AG04450 (cell line): ENCODE measurements at places on chromosomes 3 and 15.

GRCh38 chr3:55405436-55405835 is 81.7 kb downstream of the WNT5A start:
- no peak for DNase-seq

- no peak for DNase-seq
Observed at GRCh38 chr15:80779658-80780415, 667 bp downstream of the CEMIP start.

DNA sequence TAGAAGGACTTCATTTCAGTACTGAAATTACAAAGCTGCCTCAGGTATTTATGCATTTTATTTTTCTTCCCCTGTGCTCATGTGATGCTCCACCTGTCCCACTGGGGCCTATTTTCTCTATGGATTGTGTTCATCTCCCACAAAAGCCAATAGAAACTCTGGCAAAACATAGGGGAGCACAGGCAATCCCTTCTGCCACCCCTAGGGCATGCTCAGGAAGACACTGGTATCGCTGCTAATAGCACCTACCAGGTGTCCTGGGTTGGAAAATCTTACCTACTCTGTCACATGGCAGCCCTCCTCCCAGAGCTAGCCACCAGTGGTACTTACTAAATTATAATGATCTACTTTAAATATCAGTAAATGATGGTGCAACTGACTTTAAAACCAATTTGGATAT is 427.4 kb downstream of the FGF12 start:
- no peak for DNase-seq

- DNase-seq = no peak
Observed at GRCh38 chr15:85336880-85337279, 43.5 kb upstream of the AKAP13 start.

- no peak for DNase-seq
Observed at GRCh38 chr3:160649596-160649995, 27.4 kb upstream of the ARL14 start.

DNA sequence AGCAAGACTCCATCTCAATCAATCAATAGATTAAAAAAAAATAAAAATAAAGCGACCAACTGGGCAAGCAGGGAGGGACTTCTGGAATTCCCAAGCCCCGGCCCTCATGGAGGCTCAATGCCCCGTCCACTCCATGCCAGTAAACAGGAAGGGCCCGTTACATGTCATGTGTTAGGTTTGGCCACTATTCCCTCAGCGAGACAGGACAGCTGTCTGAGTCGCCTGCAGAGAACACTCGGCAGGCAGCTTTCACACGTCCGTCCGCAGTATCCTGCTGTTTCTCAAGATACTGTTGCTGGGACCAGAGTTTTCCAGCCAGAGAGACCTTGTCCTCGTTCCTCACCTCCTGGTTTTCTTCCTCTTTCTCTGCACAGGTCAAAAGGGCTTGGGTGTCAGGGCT is 18.0 kb downstream of the TMEM44 start:
- no peak for DNase-seq

DNA sequence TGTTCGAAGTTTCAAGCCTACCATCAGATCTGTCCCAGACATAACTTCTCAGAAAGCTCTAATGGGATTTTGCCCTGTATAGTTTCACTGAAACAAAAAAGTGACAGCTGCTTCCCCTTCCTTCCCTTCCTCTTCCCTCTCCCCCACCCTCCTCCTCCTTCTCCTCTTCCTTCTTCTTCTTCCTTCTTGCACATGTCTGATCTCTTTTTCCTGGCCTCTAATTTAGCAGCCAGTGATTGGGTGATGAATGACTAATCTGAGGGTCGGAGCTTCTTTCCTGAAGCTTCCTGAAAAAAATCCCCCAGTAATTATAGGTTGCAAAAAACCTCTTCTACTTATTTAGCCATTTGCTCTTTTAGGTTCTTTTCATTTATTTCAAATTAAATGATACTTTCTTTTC is 168.7 kb downstream of the POTEB3 start:
- no peak for DNase-seq

DNA sequence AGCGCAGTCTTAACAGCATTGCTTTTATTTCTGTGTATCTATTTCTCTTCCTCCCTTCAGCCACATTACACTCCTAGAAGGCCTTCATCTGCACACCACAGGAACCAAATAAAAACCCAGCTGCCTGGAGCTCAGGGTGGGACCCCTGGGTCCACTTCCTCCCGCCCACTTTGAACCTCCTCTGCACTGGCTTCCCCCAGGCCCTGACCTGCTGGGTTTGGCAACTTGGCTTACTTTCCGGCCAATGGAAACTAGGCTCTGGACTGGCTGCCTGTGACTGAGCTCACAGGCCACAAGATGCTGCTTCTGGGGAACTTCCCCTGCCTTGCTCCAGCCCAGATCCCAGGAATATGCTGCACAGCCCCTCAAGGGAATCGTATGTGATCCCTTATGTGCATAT is 89.8 kb downstream of the SEMA5B start:
- no peak for DNase-seq

DNA sequence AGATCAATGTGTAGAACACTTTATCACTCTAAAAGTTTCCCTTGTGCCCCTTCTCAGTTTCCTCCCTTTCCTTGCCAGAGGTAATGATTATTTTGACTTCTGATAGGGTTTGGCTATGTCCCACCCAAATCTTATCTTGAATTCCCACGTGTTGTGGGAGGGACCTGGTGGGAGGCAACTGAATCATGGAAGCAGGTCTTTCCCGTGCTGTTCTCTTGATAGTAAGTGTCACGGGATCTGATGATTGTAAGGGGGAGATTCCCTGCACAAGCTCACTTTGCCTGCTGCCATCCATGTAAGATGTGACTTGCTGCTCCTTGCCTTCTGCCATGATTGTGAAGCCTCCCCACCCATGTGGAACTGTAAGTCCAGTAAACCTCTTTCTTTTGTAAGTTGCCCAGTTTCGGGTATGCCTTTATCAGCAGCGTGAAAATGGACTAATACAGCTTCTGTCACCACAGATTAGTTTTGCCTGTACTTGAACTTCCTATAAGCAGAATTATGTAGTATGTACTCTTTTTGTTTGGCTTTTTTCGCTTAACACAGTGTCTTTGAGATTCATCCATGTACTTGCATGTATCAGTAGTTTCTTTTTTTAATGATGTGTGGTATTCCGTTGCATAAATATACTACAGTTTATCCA is 7.2 kb downstream of the FEM1B start:
- DNase-seq = no peak

DNA sequence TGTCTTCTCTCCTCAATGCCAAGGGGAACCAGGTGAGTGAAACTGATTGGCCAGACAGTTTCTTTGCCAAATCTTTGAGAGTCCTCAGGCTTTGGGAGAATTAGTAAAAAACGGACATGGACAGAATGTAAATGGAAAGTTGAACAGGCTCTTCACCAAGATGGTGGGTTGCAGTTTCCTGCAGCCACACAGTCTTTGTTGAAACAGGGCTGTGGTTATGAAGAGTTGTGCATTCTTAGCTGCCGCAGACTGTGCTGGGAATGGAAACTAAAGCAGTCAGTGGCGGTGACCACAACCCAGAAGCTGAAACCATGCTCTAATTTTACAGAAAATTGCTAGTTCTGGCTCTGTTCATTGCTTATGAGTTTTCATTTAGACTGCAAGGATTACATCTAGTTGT is 42.1 kb upstream of the TASOR start:
- no peak for DNase-seq

DNA sequence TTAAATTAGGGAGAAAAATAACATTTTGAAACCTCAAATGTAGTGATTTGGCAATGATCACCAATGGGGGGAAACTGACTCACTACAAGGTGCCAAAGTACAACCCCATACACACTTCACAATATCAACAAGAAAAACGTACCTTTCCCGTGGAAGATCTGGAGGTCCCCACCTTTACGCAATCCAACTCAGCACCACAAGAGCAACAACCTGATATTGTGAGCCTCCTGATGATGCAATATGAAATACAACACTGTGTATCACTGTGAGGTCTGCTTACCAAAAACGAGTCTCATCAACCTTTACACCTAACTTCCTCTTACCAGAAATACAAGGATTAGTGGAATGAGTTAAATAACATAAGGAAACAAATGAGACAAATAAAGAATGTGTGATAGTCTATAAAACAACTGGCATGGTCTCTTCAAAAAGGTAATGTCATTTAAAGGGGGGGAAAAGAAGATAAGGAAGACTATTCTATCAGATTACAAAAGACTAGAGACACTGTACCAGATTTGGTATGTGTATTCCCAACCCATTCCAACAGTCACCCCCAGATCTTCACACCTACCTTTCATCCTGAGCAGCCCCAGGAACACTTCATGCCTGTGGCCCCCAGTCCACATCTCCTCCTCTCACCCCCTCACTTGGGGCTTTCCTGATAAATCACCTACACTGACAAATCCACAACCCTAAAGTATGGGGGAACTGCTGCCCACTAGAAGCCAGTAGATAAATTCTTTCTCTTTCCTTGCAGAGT is 27.7 kb downstream of the DLG1 start:
- DNase-seq = no peak

GRCh38 chr3:193389335-193389734 is 10.8 kb upstream of the ATP13A5 start:
- DNase-seq = no peak

- DNase-seq = no peak
Observed at GRCh38 chr3:114716916-114717315, 423.1 kb downstream of the TIGIT start.

- DNase-seq = peak; percentile 59
Observed at GRCh38 chr3:111967651-111968274, 11.1 kb upstream of the ABHD10 start.

DNA sequence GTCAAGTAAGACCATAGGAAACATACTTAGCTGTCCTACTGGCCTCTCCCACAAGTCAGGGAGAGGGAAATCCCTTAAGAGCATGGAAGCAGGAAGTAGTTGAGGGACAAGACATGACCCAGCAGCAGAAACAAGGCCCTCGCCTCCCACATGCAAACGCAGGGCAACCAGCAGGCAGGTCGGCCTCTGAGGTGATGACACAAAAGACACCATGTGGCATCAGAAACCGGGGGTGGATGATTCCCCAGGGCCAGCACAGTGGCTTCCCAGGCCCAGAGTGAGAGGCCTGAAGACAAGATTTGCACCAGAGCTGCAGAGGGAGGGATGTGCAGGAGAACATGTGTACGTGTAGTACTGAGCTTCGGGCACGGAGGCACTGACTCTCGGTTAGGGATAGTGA is 26.3 kb downstream of the PXYLP1 start:
- DNase-seq = no peak

DNA sequence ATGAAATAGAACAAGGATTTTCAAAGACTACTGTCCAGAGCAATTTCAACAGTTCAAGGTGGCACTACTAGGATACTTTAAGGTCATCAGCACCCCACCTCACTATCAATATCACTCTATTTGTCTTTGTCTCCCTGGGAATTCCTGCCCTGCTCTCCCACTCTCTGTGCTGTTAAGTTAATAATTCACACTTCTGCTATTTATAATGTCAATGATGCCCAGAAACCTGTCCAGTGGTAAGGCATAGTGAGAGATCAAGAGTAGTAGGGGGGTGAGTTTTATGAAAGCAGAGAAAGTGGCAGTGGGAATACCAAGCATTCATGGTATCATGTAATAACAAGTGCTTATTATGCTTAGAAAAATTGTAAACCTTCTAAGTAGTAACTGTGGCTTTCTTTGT is 7.3 kb downstream of the TMCO5A start:
- DNase-seq = no peak

- no peak for DNase-seq
Observed at GRCh38 chr3:193921465-193921864, 214.5 kb upstream of the HES1 start.

- DNase-seq = no peak
Observed at GRCh38 chr3:197554196-197554561, 1.6 kb downstream of the BDH1 start.

- peak; percentile 36 for DNase-seq
Observed at GRCh38 chr3:73508330-73508954, 116.3 kb downstream of the PDZRN3 start.

- DNase-seq = no peak
Observed at GRCh38 chr3:185712337-185712736, 112.5 kb downstream of the IGF2BP2 start.

GRCh38 chr3:195039180-195039843 is 231.6 kb downstream of the XXYLT1 start:
- DNase-seq = no peak

- DNase-seq = no peak
Observed at GRCh38 chr15:74840851-74841775, 1.8 kb downstream of the ULK3 start.

DNA sequence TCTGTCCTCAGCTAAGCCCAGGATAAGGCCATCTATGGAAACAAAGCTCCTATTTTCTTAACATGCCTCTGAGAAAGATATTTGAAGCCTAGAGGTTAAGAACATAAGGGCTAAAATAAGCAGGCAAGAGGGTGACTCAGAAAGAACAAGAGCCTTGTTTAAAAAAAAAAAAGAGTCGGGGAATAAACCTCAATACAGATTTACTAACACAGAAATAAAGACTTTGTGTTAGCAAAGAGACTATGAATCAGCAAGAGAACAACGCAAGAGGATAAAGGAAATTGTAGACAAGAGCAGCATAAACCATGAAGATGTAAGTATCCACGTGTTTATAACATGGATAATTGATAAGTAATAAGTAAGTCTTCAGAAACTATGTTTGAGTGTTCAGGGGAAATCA is 36.0 kb downstream of the RAB27A start:
- DNase-seq = peak; percentile 53

- DNase-seq = no peak
Observed at GRCh38 chr15:90930861-90931574, 1.3 kb downstream of the HDDC3 start.

GRCh38 chr3:179074656-179075055 is 3.0 kb upstream of the ZMAT3 start:
- DNase-seq = no peak

- no peak for DNase-seq
Observed at GRCh38 chr15:67067930-67068551, 2.6 kb downstream of the SMAD3 start.

GRCh38 chr15:40550341-40551037 is 14.4 kb downstream of the CCDC32 start:
- DNase-seq = no peak

DNA sequence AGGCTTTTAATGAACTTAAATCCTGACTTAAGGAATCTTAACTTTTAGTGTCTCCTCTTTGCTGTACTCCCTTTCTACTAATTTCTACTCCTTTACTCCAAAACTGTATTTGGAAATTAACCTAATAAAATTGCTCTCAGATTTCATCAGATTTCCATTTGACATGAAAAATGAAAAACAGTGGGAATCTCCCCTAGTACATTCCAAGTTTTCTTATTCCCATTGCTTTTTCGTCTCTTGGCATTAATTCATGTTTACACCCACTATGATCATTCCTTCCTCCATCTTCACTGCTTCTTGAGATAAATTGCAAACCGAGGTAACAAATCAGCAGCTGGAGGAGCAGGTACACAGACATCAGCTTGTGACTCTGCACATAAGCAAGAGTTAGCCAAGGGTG is 208.7 kb downstream of the VGLL3 start:
- DNase-seq = no peak

- no peak for DNase-seq
Observed at GRCh38 chr3:89256395-89256794, 149.0 kb downstream of the EPHA3 start.

- peak; percentile 13 for DNase-seq
Observed at GRCh38 chr15:84781495-84781894, 33.1 kb downstream of the ZNF592 start.
